Bronchial epithelial cell (primary cell): ENCODE measurements at places on chromosomes 13 and 19. TPM values are rescaled to one million over a fixed set of nuclear protein-coding genes. Genes with fewer than 3 reads are reported as not detected.

Gene PTH2
- not detected in 2 replicates for total RNA-seq

Gene PGLYRP2
- total RNA-seq = not detected in 2 replicates

Gene BCKDHA
- 39.6 and 41.6 TPM in 2 replicates for total RNA-seq

Gene SLC8A2
- total RNA-seq = 0.26 TPM in 2 replicates

Gene IZUMO1
- total RNA-seq = 0.26 and 2.3 TPM in 2 replicates

Gene ANKRD10
- 17.2 and 26.9 TPM in 2 replicates for total RNA-seq

Gene PSG6
- total RNA-seq = not detected in 2 replicates

Gene PRSS57
- not detected in 2 replicates for total RNA-seq

Gene TIMM29
- total RNA-seq = 37.5 and 42.1 TPM in 2 replicates

Gene ERICH6B
- not detected in 2 replicates for total RNA-seq

Gene RDH8
- not detected in 2 replicates for total RNA-seq

Gene ADGRL1
- total RNA-seq = 2.1 and 5.9 TPM in 2 replicates

Gene CTXN1
- 0.26 and 0.77 TPM in 2 replicates for total RNA-seq

Gene CEACAM20
- not detected in 2 replicates for total RNA-seq

Gene TEKTIP1
- total RNA-seq = not detected in 2 replicates

Gene LILRB5
- not detected in 2 replicates for total RNA-seq

Gene CEACAM21
- total RNA-seq = not detected in 2 replicates
